CD8-positive, alpha-beta memory T cell (primary cell): ENCODE measurements at places on chromosomes 3 and 15. TPM values are rescaled to one million over a fixed set of nuclear protein-coding genes. Genes with fewer than 3 reads are reported as not detected.

DNA sequence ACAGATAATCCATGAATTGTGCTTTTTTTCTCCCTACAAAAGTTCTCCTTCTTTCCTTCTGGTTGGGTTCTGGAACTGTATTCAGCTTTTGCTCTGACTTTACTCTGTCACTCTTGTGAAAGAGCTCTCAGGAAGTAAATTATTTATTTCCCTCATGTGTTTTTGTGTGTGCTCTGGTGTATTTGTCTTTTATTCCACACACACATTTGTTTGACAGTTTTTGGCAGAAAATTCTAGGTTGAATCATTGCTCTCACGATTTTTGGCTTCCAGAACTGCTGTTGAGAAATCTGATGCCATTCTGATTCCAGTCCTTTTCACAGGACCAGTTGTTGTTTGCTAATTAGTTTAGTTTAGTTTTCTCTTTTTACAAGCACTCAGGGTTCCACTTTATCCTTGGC, 172.8 kb downstream of the PLCH1 start:
- no peak for DNase-seq

DNA sequence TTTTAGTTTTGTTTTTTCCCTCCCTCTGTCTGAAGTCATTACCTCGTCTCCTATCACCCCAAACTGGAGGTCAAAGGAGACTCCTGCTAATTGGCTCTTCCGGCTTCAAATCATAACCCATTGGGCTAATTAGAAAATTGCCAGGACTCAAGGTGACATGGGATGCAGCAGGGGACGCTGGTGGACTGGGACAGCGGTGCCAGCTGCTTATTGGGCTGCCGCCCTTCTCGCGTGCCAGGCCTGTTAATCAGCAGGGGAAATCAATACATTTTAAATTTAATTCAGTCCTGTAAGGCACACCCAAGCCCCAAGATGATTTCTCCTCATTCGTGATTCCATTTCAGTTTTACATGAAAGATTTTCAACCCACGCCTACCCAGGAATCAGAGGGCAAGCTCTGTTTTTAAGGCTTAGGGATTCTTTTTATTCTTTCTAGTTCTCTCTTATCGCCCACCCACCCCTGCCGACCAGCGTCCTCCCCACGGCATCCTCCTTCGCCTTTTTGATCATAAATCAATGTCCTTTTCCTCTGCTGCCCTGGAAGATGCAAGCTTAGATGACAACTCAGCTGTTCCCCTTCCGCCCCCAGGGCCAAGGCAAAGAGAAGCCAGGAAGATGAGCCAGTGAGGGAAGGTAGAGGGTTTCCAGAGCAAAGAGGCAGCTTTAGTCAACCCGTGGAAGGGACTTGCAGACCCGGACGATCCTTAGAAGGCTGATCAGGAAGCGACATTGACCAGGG, 329.6 kb downstream of the UACA start:
- no peak for DNase-seq

Gene LAMB2
- 0.58 TPM for total RNA-seq

DNA sequence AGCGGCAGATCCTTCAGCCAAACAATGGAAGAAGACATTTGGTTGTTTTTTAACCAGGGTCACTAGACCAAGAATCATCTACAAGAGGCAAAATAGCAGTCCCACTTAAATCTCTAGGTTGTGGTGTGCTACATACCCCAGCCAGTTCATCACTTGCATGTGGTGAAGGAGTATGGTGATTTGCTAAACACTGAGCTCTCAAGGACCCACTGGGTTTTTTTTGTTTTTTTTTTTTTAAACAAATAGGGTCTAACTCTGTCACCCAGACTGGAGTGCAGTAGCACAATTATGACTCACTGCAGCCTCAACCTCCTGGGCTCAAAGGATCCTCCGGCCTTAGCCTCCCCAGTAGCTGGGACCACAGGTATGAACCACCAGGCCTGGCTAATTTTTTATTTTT, 508.0 kb downstream of the FOXP1 start:
- no peak for DNase-seq

Gene EPHB1
- not detected for total RNA-seq
